GM12878 (cell line): ENCODE measurements at places on chromosomes 7 and 10.

DNA sequence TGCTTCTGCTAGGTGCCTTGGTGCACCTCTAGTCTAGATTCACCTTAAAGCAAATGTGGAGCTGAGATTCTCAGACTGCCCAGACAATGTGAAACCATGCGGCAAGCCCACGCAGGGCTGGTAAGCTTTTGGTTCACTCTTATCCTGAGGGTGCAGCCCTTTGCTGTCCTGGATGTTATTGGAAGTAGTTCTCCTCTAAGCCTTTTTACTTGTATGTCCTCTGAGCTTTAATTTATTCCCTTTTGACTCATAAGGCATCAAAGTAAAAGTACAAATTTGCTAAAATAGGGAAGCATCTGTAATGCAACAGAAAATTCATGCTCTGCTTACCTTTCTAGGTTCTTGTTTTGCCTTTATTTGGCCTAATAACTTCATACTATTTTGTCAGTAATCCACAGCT, 186.8 kb downstream of the MACC1 start:
- peak; percentile 45 for DNase-seq

DNA sequence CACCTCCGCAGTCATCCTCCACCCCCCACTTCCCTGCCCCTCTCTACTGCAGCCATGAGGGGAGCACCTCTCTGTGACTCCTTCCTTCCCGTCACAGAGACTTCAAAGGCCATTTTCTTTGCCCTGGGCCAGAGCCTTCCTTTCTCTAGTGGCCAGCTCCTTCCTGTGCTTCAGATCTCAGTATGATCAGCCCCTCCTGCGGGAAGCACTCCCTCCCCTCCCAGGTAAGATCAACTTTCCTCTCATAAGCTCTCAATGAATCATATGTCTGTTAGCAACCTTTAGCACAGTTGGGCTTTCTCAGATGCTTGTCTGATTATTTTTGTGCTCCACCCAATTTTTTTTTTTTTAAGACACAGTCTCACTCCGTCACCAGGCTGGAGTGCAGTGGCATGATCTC, 241.0 kb upstream of the PRSS1 start:
- no peak for DNase-seq

DNA sequence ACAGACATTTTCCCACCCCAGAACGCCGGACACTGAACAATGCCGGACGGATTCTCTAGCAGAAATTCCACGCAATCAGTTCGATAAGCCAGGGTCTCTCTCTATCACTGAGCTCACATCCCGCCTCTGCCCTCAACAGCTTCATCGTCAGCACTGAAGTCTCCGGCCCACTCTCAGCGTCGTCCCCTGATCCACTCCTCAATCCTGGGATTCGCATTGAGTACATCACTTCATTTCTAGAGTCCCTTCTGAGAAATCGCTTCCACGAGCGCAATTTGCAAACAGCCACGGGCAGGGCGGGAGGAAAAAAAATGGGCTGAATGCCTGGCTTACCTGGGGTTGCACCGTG, 365 bp downstream of the YME1L1 start:
- no peak for DNase-seq

DNA sequence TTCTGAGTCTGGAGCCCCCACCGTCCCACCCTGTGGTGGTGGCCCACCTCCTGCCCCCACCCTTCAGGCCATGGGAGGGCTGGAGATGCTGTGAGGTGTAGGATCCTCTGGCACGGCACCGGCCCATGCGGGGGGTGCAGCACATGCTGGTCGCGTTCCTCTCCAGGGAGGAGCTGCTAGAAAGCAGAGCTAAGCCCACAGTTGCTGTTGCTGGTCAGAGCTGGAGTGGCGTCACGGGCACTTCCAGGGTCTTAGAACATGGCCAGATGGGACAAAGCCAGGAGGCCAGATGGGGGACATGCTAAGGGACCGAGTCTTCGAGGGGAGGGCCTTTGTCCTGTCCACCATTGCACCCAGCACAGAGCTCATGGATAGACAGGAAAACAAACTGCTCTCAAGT, 21.6 kb downstream of the AGAP3 start:
- DNase-seq, result no peak

GRCh38 chr10:104935656-104936055, 294.6 kb downstream of the SORCS3 start:
- DNase-seq, result no peak

DNA sequence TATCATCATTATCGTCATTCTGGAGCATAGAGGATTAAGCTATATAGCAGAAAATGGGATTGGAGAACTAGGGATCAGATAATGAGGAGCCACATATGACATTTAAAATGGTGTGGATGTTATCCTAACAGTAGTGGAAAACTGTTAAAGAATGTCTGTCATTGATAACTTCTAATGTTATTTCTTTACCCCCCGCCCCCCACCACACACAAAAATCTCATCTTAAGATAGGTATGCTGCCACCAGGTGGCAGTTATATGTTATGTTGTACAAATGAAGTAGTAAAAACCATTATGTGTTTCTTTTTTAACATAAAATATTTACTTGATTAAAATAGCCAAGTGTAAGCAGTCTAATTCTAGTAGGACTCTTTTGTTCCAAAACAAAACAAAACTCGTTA, 13.0 kb downstream of the AKAP9 start:
- no peak for DNase-seq

DNA sequence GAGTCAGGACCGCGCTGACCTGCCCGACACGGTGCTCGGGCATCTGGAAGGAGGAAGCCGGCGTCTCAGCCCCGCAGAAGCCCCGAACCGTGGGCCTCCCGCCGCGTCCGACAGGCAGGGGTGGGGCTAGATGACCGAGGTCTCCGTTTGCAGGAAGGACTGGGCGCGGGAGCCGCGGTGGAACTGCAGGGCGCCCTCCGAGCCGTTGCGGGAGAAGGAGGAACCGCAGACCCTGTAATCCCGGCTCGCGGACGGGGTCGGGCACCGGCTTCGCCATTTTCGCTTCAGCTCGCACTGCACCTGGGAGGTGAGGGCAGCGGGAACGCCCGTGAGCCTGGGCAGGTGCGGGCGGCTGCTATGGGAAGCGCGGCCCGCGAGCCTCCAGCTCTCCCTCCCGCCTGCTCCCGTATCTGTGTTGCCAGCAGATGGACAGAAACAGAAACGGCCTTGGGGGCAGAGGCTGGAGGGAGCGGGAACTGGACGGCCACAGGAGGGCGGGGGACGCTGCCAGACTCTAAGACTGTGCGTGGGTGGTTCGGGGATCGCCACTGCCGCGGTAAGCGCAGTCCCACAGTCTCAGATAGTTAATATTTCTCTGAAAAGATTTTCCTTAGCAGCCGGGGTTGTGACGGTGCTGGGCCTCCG, 114.1 kb downstream of the VIPR2 start:
- no peak for DNase-seq

DNA sequence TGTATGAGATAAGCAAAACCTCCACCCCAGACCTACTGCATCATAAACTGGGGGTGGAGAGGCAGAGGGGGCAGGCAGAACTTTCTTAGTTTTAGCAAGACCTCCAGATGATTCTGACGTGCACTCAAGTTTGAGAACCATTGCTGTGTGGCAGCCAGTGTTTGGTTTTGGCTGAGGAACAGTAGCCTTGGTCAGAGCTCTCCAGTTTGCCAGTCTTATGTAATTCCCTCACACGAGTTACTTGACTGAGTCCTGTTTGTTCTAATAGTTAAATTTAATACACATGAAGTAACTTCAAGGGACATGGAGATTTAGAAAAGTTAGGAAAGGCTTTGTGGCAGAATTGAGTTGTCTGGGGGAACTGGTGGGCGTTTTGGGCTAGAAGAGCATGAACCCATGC, 38.5 kb downstream of the GARS1 start:
- no peak for DNase-seq

DNA sequence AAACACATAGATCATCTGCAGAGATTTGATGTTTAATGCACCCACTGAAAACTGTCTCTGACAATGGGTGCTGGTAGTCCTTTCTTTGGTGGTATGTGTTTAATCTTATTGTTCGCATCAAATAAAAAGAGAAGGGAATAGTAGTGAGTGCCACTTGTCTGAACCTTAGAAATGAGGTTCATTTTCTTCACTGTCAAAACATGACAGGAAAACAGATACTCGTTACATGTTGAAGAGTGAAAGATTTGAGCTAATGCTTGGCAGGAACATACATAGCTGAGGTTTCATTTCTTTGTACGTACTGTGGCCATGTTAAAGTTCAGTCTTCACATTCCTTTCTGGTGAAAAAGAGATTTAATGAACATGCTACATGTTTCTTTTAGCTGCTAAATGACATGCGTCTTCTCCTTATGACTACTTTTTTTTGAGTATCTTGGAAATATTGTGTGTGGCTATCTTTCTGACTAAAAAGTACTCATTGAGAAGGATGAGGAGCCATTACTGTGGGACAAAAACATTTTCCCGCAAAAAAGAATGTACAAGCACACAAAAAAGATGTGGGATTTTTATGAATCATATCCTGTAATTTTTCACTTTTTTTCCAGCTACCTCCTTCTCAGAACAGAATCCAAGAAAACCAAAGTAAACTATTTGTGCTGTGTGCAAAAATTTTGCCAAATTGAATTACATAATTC, 108.0 kb downstream of the TWIST1 start:
- no peak for DNase-seq

DNA sequence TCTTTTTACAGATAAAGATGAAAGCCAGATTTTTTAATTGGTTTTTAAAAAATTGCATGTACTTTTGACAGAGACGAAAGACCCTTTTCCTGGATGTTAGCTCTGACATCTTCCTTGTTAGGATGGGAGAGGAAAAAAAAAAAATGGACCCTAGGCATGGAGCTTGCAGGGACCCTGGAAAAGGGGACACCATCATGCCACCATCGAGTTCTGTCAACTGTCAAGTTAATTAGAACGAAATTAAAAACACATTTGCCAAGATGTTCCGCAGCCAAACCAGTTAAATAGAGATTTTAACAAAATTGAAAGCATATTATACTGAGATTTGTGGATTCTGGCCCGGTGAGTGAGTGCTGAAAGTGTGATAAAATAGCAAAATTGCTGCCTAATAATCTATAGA, 202.6 kb downstream of the BUB3 start:
- DNase-seq, result no peak

- no peak for DNase-seq
These were observed 59.9 kb upstream of the HBP1 start for GRCh38 chr7:107108793-107109371.

DNA sequence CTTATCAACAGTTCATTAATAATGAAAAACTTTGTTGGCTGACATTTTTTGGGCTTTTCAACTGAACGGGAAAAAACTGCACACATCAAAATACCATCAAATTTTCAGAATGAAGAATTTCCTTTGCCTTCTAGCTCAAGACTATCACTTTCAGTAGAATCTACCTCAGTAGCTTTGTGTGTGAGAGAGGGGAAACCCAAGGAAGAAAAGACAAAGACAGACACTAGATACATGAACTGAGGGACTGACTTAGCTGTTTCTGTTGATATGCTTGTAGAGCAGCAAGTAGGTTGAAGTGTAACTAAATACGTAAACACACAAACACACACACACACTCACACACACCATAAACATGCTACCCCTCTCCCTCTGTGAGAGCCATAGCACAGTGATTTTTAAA, 257.1 kb downstream of the CDK14 start:
- DNase-seq, result peak; percentile 38

- no peak for DNase-seq
These were observed 370.2 kb downstream of the NRG3 start for GRCh38 chr10:82245157-82245556.

- DNase-seq, result no peak
These were observed 8.0 kb upstream of the ZNRF2 start for GRCh38 chr7:30276203-30276900.

DNA sequence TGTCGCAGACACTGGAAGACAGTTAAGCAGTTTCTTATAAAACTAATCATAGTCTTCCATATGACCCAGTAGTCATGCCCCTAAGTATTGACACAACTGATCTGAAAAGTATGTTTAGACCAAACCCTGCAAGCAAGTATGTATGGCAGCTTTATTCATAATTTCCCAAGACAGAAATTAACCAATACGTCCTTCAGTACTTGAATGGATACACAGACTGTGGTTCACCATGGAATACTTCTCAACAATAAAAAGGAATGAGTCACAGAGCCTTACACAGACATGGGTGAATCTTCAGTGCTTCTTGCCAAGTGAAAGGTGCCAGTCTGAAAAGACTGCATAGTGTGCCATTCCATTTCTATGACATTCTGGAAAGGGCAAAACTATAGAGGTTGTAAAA, 50.2 kb upstream of the AKR1E2 start:
- DNase-seq, result no peak

DNA sequence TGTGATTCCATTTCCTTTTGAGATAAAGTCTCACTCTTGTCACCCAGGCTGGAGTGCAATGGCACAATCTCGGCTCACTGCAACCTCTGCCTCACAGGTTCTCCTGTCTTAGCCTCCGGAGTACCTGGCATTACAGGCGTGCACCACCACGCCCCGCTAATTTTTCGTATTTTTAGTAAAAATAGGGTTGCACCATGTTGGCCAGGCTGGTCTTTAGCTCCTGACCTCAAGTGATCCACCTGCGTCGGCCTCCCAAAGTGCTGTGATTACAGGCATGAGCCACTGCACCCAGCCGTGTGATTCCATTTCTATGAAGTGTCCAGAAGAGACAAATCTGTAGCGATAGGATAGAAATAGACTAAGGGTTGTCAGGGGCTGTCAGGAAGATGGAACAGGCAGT, 60.4 kb downstream of the CLIP2 start:
- no peak for DNase-seq

- no peak for DNase-seq
These were observed 32.9 kb upstream of the CUX1 start for GRCh38 chr7:101784292-101785127.

DNA sequence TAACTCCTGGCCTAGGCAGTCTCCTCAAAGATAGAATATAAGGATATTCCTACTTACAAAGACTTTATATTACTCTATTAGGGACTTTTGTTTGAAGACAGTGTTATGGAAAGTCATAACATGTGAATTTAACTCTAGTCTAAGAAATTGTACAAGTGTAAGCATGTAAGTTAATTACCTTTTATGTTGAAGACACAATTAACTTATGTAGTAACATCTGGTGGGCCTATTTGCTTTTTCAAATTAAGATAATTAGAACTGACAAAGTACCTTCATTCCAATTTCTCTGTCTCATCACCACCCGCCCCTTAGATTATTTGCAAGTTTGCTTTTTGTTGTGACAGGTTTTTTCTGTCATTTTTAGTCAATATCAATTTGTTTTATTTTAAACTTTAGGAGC, 126.0 kb upstream of the THSD7A start:
- no peak for DNase-seq
